Endodermal cell (in vitro differentiated cells): ENCODE measurements at places on chromosomes 4 and X. TPM values are rescaled to one million over a fixed set of nuclear protein-coding genes. Genes with fewer than 3 reads are reported as not detected.

The SATL1 gene
- 0.29 and 0.38 TPM in 2 replicates for total RNA-seq

The TLL1 gene
- 0.18 to 0.56 TPM (median 0.27 TPM) in 3 replicates for total RNA-seq

The KCNE5 gene
- 1.7 to 3.6 TPM (median 2.4 TPM) in 3 replicates for total RNA-seq

The GABRQ gene
- total RNA-seq: 1.7 and 2.1 TPM in 2 replicates

DNA sequence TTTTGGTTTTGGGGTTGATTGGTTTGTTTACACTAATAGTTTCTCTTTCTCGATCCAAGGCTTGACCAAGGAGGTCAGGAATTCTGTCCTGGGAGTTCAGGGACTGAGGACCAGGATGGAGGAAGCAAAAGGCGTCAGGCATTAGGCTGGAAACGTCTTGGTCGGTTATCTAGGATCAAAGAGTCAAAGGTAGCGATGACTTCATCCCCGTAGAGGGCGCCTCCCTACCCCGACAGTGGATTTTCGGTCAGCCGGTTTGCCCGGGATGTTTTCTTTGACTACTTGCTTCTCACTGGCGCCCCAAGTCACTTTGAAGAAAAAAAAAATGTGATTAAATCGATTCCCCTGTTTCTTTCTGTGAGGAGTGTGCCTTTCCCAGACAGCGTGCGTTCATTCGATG lies 980 bp upstream of the FHDC1 start:
- peak; percentile 87 for DNase-seq

GRCh38 chr4:150230561-150230960 lies 152.3 kb downstream of the DCLK2 start:
- DNase-seq: peak; percentile 20

- no peak for DNase-seq
These were observed 109.2 kb downstream of the WDFY3 start for GRCh38 chr4:84857296-84857695.

DNA sequence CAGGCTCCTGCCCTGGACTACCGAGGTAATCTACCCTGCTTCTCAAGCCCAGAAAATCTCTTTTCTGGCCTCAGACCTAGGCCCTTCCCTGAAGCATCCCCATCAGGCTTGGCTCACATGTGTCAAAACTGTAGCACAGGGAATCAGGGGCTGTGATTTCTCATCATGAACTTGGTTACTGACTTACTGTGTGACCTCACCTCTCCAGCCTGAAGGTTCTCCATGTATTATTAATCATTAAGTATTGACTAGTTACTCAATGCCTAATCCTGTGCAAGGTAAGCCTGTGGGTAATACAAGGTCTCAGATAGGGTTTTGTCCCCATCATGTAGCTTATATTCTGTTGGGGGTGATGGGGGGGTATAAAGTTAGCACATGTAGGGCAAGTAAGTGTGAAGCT lies 6.8 kb downstream of the SRPX2 start:
- DNase-seq: no peak

DNA sequence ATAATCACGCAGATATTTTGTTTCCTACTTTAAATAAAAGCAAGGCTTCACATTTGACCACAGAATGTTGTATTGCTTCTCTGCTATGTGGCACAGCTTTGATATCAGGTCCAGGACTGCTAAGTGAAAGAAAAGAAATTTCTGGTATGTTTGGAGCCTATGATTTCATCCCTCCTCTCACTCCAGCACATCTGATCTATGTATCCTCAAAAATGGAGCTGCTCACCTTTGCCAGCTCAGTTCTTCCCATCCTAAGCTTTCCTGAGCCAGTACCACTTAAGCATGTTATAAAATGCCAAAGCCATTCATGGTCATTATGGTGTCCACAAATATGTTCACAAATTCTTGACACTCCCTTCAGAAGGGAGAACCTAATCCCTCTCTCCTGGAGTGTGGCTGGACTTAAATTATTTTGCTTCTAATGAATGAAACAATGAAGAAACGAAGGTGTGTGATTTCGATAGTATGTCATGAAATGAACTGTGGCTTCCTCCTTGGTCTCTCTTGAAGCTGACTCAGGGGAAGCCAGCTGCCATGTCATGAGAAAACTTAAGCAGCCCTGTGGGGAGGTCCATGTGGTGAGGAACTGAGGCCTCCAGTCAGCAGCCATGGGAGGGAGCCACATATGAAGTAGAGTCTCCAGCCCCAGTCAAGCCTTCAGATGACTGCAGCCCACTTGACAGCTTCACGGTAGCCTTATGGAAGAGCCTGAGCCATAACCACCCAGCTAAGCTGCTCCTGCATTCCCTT lies 207.7 kb downstream of the MGST2 start:
- no peak for DNase-seq

GRCh38 chr4:118904418-118904817 lies 15.8 kb downstream of the SYNPO2 start:
- no peak for DNase-seq

GRCh38 chr4:101256222-101256621 lies 91.1 kb downstream of the PPP3CA start:
- DNase-seq: no peak

DNA sequence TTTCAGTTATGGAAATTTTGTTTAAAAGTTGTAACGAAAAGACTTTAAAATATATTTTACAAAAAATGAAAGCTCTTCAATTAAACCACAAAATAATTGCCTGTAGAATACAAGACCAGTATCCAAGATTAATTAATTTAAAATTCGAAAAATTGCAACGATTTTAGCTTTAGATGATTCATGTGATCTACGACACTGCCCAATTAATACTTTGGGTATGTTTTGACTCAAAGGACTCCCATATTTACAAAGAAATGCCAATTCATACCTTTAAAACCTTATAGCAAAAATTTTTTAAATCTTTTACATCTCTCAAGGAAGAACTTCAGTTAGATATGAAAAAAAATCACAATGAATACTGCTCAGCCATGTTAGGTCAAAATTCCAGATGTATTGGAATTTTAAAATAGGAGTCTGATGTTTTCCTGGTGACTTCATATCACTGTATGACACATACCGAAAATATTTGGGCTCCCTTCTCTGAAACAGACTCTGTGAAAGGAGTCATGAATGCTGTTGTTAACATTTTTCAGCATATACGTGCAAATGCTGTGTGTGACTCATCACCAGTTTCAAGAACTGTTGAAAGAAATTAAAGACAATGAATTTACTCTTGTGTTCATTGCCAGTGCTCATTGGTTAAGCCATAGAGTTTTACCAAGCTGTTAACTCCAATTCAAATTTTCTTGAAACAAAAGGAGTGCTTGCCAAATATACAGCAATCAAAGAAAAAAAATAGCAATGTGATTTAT lies 13.8 kb upstream of the SMS start:
- DNase-seq: no peak

DNA sequence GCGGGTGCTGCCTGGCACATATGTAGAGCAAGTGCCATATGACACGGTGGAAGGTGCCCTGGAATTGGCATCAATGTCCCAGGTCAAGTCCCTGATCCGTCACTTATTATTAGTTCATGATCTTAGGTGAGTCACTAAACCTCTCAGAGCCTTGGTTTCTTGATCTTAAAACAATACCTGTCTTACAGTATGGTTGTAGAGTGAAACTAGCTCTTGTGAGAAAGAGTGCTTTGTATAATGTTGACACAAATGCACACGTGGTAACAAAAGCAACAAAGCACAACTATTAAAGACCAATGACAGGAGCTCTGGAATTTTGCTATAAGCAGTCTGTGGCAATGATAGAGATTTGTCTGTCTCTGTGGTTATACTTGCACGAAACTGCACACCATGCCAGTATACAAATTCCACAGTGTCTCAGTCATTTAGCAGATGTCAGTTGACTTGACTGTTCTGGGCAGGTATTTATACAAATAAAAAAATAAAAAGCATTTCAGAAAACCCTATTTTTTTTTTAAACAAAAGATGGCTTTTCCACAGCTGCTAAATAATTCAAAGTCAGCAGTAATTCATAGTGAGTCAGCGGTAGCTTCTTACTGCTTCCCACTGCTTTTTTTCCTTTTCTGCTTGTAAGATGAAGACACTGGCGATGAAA lies 19.7 kb upstream of the ACSL1 start:
- no peak for DNase-seq

- peak; percentile 57 for DNase-seq
These were observed 352.8 kb downstream of the SPRY1 start for GRCh38 chr4:123749383-123749782.

DNA sequence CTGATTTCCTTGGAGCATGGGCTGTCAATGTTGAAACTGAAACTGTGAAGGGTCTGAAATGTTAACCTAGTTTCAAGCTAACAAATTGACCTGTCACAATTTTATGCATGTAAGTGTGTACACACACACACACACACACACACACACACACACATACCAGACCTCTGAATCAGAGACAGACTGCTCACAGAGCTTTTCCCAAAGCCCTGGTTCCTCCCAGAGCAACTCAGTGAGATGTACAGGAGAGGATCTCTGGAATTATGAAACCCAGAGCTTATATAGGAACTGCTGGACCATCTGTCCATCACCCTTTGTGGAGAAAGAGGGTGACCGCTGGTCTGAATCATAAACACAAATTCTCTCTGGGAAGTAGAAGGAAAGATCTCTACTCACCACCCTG lies 228.1 kb upstream of the PRPS2 start:
- DNase-seq: no peak

- DNase-seq: no peak
These were observed 23.1 kb downstream of the CORIN start for GRCh38 chr4:47814618-47815295.

DNA sequence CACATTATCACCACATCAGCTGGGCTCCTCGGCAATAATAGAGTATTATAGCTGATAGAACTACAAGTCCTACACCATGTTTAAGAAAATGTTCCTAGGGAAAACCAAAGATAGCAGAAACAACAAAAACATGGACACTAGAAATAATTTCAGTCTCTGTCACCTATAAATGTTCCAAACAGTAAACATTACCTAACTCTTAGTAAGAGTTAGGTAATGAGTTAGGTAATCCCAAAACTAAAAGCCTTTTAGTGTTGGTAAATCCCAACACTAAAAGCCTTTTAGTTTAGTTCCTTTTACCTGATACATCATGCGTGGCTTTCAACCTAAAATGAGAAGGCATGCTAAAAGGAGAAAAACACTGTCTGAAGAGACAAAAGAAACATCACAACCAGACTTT lies 35.5 kb downstream of the MAGED2 start:
- DNase-seq: no peak

DNA sequence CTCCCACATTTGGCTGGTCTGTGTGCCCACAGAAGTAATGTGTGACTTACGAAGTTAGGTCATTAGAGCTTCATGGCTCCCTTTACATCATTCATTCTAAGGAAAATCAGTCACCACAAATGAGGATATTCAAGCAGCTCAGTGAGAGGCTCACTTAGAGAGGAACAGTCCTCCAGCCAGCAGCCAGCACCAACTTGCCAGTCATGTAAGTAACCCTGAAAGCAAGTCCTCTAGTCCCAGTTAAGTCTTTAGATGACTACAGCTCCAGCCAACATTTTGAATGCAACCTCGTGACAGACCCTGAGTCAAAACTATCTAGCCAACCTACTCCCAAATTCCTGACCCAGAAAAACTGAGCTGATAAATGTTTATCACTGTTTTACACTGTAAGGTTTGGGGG lies 71.3 kb downstream of the LRBA start:
- no peak for DNase-seq

- peak; percentile 64 for DNase-seq
These were observed 364.9 kb downstream of the ZNF674 start for GRCh38 chrX:46180258-46180687.

DNA sequence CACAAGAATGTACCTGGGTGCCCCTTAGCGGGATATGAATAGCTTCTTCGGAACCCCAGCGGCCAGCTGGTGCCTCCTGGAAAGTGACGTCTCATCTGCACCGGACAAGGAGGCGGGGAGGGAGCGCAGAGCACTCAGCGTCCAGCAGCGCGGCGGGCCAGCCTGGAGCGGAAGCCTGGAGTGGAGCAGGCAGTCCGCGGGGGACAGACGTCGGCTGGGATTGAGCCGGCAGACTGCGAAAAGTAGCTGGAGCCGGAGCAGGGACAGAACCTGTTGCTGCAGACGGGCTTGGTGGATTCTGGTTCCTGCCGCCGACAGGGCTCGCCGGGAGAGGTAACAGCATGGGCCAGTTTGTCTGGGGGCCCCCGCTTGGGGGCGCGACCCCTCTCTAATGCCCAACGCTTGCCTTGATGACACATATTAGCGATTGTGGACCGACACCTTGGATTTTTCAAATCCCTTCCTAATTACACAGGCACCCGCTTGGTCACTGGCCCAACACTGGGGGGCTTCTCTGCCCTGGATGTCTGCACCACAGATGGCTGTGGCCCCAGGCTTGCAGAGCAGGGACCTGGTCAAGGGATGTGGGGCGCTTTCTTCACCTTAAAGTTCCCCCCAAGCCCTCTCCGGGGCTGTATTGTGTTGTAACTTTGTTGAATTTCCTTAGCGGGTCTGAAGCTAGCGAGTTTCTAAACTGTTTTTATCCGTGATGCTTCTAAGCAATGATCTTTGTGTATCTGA lies at the start of gene NPFFR2:
TSS of gene NPFFR2 (plus strand) at position 133 of the 741 bp plus-strand sequence. CDS start 96,592 bp downstream, outside the sequence.
- peak; percentile 92 for DNase-seq

DNA sequence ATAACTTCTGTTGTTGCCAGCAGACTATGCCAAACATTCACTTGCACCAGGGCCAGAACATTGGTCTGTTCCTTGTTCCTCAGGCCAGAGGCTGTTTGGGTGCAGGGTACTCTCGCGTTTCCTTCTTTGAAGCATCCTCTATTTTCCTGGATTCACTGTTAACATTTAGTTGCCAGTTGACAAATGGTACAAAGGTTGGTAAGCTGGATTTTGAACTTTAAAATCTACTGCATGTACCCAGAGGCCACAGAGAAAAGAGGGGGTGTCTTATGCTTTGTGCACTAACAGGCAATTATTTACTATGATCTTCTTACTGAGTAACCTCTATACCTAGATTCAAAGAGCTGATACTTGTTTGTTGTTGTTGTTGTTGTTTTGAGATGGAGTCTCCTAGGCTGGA lies 12.8 kb upstream of the SAT1 start:
- DNase-seq: no peak

DNA sequence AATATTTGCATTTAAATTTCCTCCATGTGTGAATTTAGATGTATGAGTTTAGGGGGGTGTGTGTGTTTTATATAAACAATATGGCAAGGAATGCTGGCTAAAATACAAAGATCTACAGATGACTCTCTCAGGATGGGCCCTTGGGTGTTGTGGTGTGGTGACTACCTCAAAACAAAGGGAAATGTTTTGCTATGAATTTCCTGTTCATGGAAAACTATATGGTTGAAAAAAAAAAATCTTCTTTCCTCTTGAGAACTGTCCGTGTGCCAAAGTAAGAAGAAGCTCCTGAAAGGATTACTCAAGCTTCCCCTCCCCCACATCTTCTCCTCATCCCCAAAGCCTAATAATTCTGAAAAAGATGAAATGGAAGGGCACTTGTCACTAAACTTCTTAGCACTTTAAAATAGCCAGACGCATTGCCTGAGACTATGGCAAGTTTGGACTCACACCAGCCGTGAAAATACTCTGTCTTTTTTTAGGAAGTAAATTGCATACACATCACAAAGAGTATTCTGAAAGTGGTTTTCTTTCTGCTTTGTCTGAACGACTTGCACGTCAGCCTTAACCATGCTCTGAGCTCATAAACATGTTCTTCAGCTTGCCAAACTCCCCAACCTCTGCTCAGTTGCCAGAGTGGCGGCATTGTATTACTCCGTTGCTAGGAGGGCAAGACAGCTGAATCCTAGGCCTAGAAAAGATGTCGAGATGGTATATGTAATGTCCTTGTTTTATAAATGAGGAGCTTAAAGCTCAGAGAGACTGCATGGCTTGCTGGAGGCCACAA lies 250.4 kb upstream of the JADE1 start:
- no peak for DNase-seq
